CD4-positive, alpha-beta T cell (primary cell): ENCODE measurements at places on chromosomes 3 and 15.

DNA sequence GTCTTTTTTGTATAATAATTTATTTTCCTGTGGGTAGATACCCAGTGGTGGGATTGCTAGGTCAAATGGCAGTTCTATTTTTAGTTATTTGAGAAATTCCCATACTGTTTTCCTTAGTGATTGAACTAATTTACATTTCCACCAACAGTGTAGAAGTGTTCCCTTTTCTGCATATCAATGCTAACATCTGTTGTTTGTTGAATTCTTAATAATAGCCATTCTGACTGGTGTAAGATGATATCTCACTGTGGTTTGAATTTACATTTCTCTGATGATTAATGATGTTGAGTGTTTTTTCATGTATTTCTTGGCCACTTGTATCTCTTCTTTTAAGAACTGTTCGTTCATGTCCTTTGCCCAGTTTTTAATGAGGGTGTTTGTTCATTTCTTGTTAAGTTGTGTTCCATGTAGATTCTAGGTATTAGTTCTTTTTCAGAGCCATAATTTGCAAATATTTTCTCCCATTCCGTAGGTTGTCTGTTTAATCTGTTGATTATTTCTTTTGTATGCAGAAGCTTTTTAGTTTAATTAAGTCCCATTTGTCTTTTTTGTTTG is 713.3 kb upstream of the EPHA6 start:
- DNase-seq, result no peak

- DNase-seq, result no peak
Observed at GRCh38 chr15:48354694-48355303, 23.6 kb downstream of the DUT start.

- DNase-seq, result no peak
Observed at GRCh38 chr3:48408823-48409281, 21.0 kb downstream of the PLXNB1 start.

- DNase-seq, result no peak
Observed at GRCh38 chr3:47444103-47444502, 31.6 kb downstream of the SCAP start.
